ENCODE measurements at places on chromosomes 7 and 10.

- no peak for DNase-seq
These were observed 189.7 kb downstream of the CCDC3 start for GRCh38 chr10:12811826-12812225.

- DNase-seq = no peak
These were observed 30.5 kb downstream of the TACC2 start for GRCh38 chr10:122019414-122019975.

- no peak for DNase-seq
These were observed 57.6 kb upstream of the TARP start for GRCh38 chr7:38330861-38331621.

DNA sequence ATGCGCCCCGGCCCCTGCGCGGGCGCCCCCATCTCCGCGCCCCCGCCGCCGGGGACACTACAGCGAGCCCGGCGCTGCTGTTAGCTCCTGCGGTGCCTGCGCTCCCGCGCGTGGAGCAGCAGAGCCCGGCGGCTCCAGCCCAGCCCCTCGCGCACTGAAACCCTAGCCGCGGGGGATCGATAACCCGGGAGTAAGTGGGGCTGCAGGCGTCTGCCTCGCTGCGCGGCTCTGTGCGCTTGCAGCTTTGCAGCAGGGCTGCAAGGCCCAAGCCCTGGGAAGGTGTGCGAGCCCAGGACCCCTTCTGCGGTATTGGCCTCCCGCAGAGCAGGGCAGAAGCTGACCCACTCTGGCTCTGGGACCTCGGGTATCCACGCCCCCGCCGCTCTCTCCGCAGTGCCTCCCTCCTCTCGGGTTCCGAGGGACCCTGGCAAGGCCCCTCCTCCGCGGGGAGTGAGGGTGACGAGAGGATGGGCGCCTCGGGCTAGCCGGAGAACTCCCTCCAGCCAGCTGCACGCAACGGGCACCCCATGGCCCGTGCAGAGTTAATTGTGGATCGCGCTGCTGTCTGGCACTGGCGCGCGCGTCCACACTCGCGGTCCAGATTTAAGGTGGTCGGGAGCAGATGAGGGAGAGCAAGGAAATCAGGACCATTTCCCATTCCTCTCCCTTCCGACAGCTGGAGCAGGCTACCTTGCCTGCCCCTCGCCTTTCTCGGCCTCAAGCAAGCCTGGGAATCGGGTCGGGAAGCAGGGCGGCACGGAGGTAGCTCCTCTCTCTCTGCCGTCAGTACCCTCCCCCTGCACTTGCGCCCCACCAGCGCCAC, 2.1 kb downstream of the SHH start:
- no peak for DNase-seq

DNA sequence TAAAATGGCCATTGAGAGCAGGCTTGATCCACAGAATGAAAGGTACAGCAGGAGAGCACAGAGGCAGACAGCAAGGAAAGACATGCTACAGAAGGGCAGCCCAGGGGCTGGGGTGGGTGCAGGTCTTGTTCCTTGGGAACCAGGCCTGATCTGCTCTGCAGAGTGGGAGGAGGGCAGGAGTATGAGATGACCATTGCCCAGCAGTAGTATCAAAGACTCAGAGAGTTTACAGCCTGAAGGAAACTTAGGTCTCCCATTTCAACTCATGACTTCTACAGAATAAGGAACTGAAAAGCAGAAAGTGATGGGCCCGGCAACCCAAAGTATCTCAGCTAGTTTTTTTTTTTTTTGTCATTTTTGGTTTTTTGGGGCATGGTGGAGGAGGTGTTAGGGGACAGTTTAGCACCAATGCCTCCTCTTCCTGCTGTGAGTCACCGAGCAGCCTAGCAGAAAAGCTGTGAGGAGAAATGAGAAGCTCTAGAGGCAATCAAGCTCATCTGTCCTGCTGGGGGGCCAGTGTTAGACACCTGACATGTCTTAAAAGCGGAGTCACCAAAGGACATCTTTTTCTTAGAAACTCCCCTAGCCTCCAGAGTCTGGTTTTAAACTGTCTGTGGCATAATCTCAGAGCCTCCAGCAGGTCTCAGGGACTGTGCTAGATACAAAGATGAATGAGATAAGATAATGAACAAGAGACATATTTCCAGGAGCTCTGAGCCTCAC, 34.3 kb upstream of the HERPUD2 start:
- no peak for DNase-seq

GRCh38 chr10:29715296-29715695, 80.5 kb upstream of the SVIL start:
- DNase-seq = no peak

DNA sequence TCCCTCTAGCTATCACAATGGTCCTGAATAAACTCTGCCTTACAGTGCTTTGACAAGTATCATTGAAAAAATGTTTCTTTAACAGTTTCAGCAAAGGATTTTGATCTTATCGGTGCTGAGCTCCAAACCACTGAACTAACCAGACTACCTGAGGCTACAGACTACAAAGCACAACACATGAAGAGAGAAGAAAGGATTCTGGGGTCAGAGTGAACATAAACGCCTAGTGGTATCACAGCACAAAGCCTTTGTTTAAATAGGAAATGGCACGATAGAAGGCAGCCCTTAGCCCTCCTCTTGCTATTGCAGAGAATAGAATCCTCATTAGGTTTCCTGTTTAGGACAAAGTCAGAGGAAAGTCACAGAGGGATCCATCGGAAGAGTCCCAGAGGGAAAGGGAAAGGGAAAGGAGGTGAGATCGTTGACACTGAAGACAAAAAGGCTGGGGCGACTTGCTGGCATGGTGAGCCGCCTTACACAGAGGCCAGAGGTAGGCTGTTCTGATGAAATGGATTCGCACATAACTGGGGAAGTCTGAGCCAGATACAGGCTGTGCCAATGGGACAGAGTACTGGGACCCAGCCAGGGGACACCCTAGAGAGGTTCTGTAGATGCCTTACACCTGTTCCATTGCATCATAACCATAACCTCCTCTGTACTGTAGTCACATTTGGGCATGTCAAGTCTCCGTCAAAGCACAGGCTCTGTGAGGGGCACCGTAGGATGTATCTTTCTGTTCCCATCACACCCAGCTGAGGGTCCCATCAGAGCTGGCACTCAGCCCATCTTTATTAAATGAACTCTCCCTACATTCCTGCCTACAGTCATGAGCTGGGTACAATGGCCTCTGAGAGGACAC, 71.5 kb downstream of the XPNPEP1 start:
- DNase-seq = no peak

DNA sequence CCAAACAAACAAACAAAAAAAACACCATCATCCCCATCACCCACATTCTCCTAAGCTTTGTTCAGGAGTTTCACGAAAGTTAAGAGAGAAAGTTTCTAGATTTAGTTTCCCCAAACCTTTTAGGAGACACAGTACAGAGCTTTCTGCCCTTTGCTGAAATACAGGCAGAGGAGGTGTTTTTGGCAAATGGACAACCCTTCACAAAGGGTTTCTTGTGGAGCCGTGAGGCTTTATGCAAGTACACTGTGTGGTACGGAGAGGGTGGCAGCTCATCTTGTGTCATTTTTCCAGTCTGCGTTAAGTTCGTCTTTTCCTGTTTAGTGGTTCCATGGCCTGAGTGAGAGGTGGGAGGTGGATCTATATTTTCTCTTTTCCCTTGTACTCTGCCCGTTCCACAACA, 215.5 kb upstream of the PRKCQ start:
- no peak for DNase-seq

DNA sequence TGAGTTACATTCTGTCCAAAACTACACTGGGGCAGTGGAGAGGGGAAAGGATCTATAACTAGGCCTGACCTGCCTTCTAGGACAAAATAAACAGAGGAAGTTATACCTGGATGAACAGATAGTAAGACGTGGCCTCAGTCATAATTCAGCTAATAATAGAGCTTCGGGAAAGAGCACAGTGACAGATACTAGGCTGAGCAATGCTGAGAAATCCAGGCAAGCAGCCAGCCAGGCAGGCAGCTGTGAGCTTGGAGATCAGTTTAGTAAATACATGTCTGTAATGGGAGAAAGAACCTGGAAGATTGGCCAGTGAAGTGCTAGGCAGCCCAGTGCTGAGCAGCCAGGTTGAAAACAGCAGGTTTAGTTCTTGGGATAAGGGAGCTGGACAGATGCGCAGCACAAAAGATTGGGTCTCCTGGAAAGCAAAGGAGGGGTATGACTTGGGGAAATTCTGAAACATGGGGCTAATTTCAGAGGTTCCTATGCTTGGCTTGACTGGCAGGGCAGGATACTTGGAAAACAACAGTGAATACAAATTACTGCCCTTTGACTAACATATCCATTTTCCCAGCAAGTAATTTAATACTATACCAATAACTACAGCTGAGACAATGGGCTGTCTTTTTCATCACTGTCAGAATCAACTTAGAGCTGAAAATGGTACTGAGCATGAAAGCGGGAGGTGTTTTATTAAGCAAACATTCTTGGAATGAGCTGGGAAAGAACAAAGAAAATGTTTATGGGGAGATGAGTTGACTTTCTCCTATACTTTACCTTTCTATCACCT, 140.8 kb downstream of the DGKB start:
- DNase-seq = no peak

GRCh38 chr7:24701261-24702235, 55.7 kb downstream of the GSDME start:
- no peak for DNase-seq

DNA sequence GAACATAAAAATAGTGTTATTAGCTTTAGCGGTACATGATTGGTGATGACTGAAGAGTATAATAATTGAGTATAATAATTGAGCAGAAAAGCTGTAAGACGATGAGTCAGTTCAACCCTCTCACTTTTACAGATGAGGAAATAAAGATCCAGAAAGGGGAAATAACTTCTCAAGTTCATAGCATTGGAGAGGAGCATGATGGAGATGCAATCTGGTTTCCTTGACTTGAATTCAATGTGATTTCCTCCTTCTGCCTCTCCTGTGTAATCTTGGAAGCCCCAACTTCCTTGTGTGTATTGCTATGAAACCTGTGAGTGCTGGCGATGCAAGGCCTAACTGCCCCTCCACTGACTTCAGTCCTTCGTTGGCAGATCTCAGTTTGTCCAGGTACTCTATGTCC, 265.1 kb downstream of the LRMDA start:
- no peak for DNase-seq

- no peak for DNase-seq
These were observed 6.7 kb downstream of the BHLHA15 start for GRCh38 chr7:98217623-98218582.

GRCh38 chr10:94107191-94107590, 113.5 kb downstream of the PLCE1 start:
- DNase-seq = no peak

- no peak for DNase-seq
These were observed 2.1 kb upstream of the BNIP3 start for GRCh38 chr10:131983780-131984179.

GRCh38 chr10:85961073-85961472, 405.5 kb downstream of the GRID1 start:
- no peak for DNase-seq

- no peak for DNase-seq
These were observed 29.2 kb upstream of the APBB1IP start for GRCh38 chr10:26408858-26409494.

DNA sequence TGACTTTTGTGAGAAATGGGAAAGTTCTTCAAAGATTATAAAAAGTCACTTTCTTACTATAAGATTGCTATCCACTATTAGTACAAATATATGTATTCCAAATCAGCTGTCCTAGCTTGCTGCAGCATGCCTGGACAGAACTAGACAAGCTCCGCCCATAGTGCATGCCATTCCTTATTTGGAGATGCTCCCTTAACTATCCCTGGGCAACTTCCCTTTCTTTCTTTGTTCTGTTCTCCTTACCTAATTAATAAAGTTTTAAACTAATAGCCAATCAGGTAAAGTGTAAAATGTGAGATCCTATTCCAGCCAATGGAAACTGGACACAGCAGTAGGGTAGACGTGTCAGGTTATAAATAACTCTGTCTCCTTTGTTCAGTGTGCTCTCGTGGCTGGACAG, 281.9 kb downstream of the CAMK1D start:
- DNase-seq = no peak

DNA sequence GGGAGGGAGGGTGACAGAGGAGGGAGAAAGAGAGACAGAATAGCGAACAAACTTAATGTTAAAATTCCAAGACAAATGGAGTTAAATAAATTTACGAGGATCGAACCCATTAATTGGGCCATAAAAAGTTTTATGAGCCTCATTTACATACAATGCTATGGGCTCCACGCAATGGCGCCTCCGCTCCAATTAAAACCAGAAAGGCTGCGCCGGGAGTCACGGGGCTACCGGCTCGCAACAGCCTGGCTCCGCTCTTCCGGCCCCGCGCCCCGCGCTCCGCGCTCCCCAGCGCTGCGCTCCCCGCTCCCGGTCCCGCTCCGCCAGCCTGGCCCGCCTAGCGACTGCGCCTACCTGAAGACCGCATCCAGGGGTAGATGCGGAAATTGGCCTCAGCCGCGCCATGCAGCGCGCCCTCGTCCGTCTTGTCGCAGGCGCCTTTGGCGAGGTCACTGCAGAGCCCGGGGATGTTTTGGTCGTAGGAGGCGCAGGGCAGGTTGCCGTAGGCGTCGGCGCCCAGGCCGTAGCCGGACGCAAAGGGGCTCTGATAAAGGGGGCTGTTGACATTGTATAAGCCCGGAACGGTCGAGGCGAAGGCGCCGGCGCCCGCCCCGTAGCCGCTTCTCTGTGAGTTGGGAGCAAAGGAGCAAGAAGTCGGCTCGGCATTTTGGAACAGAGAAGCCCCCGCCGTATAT, 513 bp downstream of the HOXA7 start:
- no peak for DNase-seq

DNA sequence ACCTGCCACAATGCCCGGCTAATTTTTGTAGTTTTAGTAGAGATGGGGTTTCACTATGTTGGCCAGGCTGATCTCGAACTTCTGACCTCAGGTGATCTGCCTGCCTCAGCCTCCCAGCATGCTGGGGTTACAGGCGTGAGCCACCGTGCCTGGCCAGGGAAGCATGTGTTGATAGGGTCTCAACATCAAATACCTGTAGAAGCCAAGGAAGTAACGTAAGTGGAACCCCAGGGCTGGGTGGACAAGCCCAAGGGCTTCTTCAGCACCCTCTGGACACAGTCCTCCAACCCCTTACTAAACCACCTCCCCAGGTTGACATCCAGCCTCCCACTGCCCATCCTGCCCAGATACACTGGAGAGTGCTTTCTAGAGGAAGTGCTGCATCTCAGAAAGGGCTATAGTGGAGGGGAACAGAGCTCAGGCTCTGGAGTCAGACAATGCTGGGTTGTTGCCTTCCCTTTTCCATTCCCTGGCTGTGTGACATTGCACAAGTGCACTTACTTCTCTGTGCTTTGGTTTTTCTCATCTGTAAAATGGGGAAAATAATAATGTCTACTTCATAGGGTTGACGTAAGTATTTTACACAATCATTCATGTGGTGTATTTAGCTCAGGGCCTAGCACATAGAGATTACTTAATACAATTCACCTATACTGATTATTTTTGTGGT, 73.9 kb upstream of the KAT6B start:
- DNase-seq = no peak

DNA sequence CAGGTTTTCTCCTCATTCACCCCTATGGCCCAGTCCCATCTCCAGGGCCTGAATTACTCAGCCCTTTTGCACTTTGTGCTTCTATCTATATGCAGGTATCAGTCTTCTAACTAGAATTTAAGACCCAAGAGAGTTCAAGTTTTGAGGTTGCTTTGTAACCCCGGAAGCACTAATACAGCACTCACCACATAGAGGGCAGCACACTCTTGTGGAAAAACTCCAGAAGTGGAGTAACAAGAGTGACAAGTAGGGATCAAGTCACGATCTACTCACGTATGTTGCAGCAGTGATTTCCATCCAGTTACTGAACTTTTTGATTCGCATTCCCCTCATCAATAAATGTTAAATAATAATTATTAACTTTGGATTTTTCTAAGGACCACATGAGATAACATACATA, 151.0 kb downstream of the CHCHD3 start:
- DNase-seq = no peak

- DNase-seq = no peak
These were observed 42.7 kb upstream of the LAMB1 start for GRCh38 chr7:108045669-108046068.

- no peak for DNase-seq
These were observed 141.9 kb downstream of the ADK start for GRCh38 chr10:74292871-74293427.
